Nasal cavity respiratory epithelium epithelial cell of viscerocranial mucosa (primary cell): ENCODE measurements at places on chromosomes 4 and X. TPM values are rescaled to one million over a fixed set of nuclear protein-coding genes. Genes with fewer than 3 reads are reported as not detected.

DCAF12L2 gene
- not detected in 2 replicates for total RNA-seq

SATL1 gene
- under 0.01 TPM in 1 of 2 replicates, not detected in the other for total RNA-seq

LPAR4 gene
- not detected in 2 replicates for total RNA-seq

COX7B2 gene
- not detected in 2 replicates for total RNA-seq

NDNF gene
- total RNA-seq: under 0.01 TPM in 1 of 2 replicates, not detected in the other

CNKSR2 gene
- 0.07 and 0.34 TPM in 2 replicates for total RNA-seq

PROM1 gene
- total RNA-seq: 0.34 and 1.4 TPM in 2 replicates

PNMA3 gene
- under 0.01 TPM in 1 of 2 replicates, not detected in the other for total RNA-seq

TSPAN6 gene
- total RNA-seq: 17.8 and 29.3 TPM in 2 replicates

RIBC1 gene
- total RNA-seq: 0.34 and 0.50 TPM in 2 replicates

POF1B gene
- 2.4 and 8.6 TPM in 2 replicates for total RNA-seq

LRAT gene
- 3.1 and 18.8 TPM in 2 replicates for total RNA-seq

FOXR2 gene
- not detected in 2 replicates for total RNA-seq

ERAS gene
- not detected in 2 replicates for total RNA-seq

NAP1L3 gene
- total RNA-seq: not detected in 2 replicates

TCEAL6 gene
- not detected in 2 replicates for total RNA-seq

AMTN gene
- 0.34 and 1.3 TPM in 2 replicates for total RNA-seq

APLN gene
- under 0.01 and 0.07 TPM in 2 replicates for total RNA-seq

TLR7 gene
- not detected in 2 replicates for total RNA-seq

BBS12 gene
- 4.4 and 4.9 TPM in 2 replicates for total RNA-seq

RHOXF2B gene
- total RNA-seq: not detected in 2 replicates

SPANXB1 gene
- total RNA-seq: not detected in 2 replicates

RBM47 gene
- 42.7 and 113 TPM in 2 replicates for total RNA-seq

UNC5C gene
- not detected in 2 replicates for total RNA-seq

GIMD1 gene
- total RNA-seq: not detected in 2 replicates

RGS12 gene
- total RNA-seq: 34.9 and 106 TPM in 2 replicates

AMOT gene
- total RNA-seq: under 0.01 and 1.1 TPM in 2 replicates

CSAG1 gene
- total RNA-seq: not detected in 2 replicates

RASGEF1B gene
- total RNA-seq: 5.6 and 10.6 TPM in 2 replicates

TKTL2 gene
- total RNA-seq: not detected in 2 replicates

PNMA5 gene
- total RNA-seq: not detected in 2 replicates

GYG2 gene
- total RNA-seq: 0.36 TPM in 1 of 2 replicates, not detected in the other

TMSB15C gene
- total RNA-seq: 0.68 and 1.9 TPM in 2 replicates

LYAR gene
- total RNA-seq: 24.1 and 29.7 TPM in 2 replicates

GAGE12F gene
- total RNA-seq: not detected in 2 replicates

MTMR1 gene
- 12.0 and 32.8 TPM in 2 replicates for total RNA-seq

MTTP gene
- under 0.01 and 0.21 TPM in 2 replicates for total RNA-seq

RIPPLY1 gene
- total RNA-seq: not detected in 2 replicates

ASMT gene
- not detected in 2 replicates for total RNA-seq

SH3RF1 gene
- 18.8 and 19.9 TPM in 2 replicates for total RNA-seq

KCND1 gene
- total RNA-seq: under 0.01 and 0.93 TPM in 2 replicates

JADE3 gene
- 6.8 and 10.7 TPM in 2 replicates for total RNA-seq
